ENCODE measurements at places on chromosomes 7 and 10.

DNA sequence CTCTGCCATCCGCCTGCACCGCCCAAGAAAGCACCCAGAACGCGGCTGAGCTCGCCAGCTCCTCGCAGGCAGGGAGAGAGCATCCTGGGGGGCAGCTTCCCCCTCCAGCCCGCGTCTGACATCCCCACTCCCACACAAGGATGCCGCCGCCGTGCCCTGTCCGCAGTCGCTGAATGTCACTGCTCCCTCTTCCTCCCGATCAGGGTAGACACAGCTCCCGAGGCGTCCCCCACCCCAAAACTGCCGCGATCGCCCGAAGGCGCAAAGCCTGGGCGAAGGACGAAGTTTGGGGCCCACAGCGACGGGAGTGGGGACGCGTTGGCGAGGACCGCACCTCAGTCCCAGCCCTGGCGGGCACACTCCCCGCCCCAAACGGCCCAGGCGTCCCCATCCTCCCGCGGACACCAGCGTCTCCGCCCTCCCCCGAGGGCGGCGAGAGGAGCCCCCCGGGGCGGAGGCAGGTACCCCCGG lies 1.5 kb upstream of the KAT6B start:
- no peak for DNase-seq

GRCh38 chr7:150326657-150327268 lies 3.4 kb upstream of the ACTR3C start:
- DNase-seq: no peak

DNA sequence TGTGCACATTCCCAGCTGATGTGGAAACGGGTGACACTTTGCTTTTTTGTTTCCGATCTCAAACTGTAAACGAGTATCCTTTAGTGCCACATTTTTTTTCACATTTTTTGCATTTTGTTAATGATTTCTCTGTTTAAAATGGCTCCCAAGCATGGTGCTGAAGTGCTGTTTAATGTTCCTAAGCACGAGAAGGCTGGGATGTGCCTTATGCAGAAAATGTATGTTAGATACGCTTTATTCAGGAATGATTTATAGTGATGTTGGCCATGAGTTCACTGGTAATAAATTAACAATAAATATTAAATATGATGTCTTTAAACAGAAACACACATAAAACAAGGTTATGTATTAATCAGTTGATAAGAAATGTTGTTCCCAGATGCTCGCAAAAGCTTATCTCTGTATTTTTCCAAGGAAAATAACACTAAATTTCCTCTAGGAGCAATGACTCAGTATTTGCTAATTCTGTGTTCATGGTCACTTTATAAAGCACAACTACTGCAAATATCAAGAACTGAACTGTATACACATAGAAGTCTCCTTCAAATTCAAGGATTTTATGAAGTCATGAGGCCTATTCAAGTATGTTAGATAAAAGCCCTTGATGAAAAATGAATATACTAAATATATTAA lies 305.9 kb upstream of the SMIM30 start:
- DNase-seq: no peak

DNA sequence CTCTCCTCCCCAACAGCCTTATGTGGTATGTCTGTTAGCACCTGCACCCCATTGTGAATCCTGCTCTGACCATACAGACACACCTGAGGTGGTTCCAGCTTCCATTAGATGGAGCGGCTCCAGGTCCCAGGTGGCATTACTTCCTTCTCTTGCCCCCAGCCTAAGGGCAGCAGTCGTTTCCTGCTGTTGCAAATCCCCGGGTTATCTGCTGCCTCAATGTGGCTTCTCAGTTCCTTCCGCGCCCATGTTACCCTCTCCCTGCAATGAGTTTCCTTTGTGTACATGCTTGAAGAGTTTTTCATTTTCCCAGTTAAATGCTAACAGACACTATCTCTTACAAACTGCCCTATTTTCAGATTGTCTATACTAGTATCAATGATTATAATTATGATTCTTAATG lies 62.8 kb upstream of the PRKCQ start:
- no peak for DNase-seq

DNA sequence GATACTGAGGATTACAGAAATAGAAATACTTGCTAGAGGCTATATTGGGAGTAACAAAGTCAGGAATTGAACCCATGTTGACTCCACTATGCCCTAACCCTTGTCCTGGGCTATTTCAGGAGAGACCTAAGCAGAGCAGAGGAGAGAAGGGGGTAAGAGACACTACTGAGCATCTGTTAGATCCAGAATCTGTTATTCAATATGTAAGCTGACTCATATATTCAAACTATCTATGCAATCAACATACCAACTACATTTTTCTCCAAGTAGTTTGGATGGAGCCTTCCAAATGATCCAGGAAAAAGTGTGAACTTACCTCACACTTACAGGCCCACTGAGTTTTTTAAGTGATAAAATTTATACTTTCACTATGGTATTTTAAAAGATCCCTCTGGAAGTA lies 216.1 kb downstream of the IMMP2L start:
- DNase-seq: no peak

GRCh38 chr10:97065128-97065527 lies 120.6 kb downstream of the SLIT1 start:
- DNase-seq: no peak

DNA sequence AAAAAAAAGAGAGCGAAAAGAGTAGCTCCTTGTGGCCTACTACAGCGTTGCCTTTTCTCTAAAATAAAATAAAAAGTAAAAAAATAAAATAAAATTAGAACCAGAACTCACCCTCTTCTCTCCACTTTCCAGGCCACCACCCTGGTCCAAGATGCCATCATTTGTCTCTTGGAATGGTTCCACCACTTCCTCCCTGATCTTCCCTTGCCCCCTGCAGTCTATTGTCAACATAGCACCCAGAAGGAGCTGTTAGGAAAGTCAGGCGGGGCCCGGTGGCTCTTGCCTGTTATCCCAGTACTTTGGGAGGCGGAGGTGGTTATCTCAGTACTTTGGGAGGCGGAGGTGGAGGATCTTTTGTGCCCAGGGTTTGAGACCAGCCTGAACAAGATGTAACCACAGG lies 7.6 kb upstream of the GRID2IP start:
- no peak for DNase-seq

GRCh38 chr10:130458509-130458908 lies 322.3 kb downstream of the GLRX3 start:
- no peak for DNase-seq

DNA sequence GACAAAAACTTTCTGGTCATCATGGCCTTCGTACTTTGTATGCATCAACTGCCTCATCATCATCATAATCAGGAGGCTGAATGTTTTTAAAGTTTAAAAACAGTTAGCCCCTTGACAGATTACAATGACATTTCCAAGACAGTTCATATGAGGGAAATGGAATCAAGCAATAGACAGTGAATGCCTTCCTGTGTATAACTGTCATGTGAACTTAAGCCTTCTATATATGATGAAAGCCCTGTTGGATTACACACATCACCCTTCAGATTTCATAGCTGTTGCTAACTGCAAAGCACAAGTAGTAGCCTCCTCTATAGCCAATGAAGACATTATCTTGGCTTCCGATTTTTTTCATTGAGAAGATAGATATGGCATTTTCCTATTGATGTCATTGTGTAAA lies 154.0 kb downstream of the PLXDC2 start:
- DNase-seq: no peak

GRCh38 chr10:86300931-86301830 lies 65.4 kb downstream of the GRID1 start:
- DNase-seq: no peak

DNA sequence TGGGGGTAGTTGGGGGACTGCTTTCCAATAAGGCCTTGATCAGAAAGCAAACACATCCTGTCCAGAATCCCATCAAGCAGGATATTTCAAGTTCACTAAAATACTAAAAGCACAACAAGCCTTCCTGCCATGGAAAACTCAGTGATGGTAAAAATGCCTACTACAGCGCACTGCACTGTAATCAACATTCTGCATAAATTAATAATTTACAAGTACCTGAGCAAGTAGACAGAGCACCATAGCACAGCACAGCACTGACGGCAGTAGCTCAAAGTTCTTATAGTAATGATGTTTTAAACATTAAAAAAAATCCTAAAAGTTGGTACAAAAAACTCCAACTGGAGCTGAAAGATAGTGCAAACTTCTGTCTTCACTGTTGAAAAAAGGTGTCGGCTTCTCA lies 120.5 kb downstream of the FANK1 start:
- no peak for DNase-seq

DNA sequence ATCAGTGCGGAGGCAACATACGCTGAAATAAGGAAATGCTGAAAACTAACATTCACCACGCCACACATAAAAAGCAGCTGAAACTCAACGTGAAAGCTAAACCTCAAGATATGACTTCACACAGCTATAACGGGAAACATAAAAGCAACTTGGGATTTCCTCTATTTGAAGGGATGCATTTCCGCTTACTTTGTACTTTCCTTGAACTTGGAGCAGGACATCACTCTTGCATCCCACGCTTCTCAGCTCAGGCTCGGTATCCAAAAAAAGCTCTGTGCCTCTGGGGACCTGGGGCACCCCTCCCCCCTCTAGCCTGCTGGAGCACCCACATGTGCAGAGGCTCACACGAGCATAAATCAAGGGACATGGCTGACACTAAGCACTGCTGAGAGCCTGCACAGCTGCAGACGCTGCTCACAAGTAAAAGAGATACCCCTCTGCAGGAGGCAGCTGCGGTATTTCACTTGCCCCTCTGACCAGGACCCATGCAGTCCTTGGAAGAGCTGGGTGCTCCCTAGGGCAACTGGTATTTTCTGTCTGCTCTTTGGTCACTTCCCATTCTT lies 34.2 kb downstream of the PARD3 start:
- no peak for DNase-seq

- DNase-seq: no peak
Measured at GRCh38 chr7:115747174-115747573, 283.4 kb downstream of the TFEC start.

- DNase-seq: no peak
Measured at GRCh38 chr10:33861016-33861704, 526.7 kb upstream of the NRP1 start.

- no peak for DNase-seq
Measured at GRCh38 chr10:132374176-132374575, 22.8 kb upstream of the PWWP2B start.

DNA sequence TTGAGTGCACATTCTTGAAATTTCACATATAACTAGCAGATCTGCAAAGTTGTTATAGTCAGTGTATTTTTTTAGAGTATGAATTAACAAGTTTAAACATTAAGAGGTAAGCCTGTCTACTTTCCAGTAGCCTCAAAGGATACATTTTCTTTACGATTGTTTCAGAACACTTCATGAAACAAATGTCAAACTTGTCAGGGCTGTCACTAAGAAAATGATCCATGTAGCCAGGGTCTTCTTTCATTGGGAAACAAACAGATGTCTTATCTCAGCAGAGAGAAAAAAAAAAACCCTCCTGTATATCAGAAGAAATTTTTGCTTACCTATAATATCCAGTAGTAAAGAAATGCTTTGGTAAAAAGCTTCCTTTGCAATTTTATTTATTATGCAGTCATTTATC lies 192.4 kb downstream of the PHF14 start:
- DNase-seq: no peak

- no peak for DNase-seq
Measured at GRCh38 chr7:115117748-115118147, 195.9 kb downstream of the MDFIC start.

DNA sequence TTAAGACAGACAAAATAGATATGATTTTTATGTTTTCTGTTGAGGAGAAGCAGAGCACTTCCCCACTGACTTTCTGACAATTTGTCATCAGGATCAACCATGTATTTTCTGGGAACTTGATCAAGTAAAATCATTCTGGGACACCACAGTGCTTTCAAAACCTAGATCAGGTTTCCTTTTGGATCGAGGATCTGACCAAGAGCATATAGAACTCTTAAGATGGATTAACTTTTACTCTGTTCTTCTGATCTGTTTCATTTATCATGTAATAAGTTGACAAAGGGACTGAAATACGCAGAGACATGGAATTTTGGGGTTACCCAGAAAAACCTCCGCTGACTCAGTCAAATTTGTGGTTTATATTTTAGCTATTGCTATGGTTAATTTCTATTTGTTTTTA lies 136.0 kb upstream of the WNT16 start:
- no peak for DNase-seq

GRCh38 chr7:37234928-37235327 lies 213.7 kb downstream of the ELMO1 start:
- no peak for DNase-seq

DNA sequence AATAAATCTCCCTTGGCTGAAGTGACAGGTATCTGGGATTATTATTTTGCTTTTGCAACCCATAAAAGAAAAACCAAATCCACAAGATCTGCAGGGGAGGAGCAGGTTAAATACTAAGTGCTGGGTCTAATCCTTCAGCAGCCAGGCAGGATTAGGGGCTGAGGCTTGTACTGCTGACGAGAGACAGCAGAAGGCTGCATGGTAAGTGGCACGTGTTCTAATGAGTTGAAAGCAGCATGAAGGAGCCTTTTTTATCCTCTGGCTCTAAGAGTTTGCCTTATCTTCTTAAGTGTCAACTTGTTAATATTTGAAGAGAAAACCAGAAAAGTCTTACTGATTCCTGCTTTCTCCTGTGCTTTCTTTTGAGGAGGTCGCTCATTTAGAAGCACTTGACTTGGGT lies 50.0 kb downstream of the LYZL2 start:
- DNase-seq: peak; percentile 77

DNA sequence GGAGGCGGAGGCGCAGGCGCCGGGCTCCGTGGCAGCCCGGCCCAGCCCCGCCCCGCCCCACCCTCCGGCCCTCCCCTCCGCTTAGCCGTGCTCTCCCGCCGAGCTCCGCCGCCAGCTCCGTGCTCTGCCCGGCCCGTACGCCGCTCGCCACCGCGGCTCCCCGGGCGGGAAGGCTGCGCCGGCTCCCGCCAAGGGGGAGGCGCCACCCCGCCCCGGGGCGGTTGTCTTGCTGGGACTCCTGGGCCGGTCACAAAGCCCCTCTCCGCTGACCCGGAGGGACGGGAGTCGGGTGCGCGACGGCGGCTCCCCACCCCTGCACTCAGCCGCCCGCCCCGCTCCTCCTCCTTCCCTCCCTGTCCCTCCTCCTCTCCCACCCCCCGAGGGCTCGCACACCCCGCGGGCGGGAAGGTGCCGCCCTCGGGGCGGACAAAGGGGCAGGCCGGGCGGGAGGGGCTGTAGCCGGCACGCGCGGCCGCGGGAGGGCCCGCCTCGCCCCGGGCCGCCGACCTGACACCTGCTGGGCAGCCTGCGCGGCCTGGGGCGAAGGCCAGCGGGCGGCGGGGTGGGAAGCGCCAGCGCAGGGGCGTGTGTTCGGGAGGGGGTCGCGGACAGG lies 11.5 kb upstream of the SP8 start:
- no peak for DNase-seq

- DNase-seq: no peak
Measured at GRCh38 chr7:68458010-68458908, 1140.0 kb upstream of the AUTS2 start.

- peak; percentile 54 for DNase-seq
Measured at GRCh38 chr10:107813451-107814162, 649.1 kb upstream of the SORCS1 start.

- DNase-seq: no peak
Measured at GRCh38 chr7:106781828-106782544, 83.1 kb upstream of the PIK3CG start.

GRCh38 chr7:71682841-71683781 lies 551.2 kb downstream of the GALNT17 start:
- no peak for DNase-seq

GRCh38 chr7:96097835-96098234 lies 224.1 kb downstream of the SLC25A13 start:
- DNase-seq: no peak

Data from retinal pigment epithelial cell (primary cell).